ENCODE measurements at places on chromosomes 13 and 19.

DNA sequence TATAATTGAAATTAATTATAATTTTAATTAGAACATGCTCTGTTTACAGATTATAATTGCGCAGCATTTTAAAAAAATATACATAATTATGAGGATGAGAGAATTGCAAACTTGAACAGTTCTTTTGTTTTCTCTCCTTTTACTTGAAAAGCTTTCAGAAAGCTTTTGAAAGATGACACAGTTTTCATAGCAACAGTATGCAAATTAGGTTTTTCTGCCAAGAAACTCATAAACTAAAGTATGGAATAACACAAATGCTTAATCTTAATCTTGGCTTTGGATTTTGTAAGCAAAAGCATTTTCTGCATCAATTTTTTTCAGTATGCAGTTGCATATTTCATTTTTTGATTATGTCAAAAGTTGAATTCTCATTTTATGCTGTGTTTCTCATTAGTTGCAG lies 32.8 kb upstream of the AKAP11 start:
- DNase-seq = no peak

DNA sequence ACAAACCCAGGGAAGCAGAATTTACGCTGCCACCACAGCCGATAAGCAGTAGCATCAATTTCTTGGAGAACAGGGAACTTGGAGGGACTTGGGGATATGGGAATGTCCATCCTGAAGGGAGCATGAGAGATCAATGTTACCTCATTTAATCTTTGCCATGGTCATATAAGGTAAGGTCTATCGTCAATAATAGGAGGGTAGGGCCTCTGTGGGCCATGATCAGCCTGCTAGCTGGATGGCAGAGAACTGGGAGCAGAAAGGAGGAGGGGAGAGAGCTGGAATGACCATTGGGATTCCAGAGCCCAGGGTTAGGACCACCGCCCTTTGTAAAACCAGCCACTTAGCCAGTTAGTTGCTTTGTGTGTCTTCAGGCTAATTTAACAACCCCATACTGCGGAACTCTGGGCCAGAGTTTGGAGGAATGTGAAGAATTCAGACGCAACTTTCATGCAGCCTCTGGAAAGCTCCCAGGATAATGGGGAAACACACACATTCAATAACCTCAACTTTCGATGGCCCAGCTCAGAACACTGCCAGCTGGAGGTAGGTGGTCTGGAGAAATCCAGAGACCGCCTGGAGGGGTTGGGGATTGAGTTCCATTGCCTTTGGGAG lies 40.3 kb downstream of the ZNF557 start:
- no peak for DNase-seq

- peak; percentile 28 for DNase-seq
Measured at GRCh38 chr19:49746206-49746958, 16.7 kb downstream of the TSKS start.

DNA sequence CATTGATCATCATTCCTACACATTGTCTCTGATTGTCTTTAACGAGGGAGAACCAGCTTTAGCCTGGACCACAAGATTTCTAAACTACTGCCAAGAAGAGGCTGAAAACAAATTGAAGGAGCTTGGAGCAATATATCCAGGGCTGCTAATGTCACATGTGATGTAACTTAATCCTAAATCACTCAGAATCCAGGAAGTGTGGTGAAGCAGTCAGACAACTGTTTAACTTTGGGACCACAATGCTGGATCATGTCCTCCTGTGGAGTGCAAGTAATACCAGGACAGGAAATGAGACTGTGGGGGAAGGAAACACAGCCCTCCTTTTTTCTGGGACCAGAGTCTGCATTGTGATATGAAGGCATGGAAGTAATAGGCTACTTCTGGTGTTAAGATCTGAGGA lies 430.2 kb downstream of the KCTD12 start:
- no peak for DNase-seq

- DNase-seq = no peak
Measured at GRCh38 chr19:931860-932647, 6.2 kb downstream of the ARID3A start.

DNA sequence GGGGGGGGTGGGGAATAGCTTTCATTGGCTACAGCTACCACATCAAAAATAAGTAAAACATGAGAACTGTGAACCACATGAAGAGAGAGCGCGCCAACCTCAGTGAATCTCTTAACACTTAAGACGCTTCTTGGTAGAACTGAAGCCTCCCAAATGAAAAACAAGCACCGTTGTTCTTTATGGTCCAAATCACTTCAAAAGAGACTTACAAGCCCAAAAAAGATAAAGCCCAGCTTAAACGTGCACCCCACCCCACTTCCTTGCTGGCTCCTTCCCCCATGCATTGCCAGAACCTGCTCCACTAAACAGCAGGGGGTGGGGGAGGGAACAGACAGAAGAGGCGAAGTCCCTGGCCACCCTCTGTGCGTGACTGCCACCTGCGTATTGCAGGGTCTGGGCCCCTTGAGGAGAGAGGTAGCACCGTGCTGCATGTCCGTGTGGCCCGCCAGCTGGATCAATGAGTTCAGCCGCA lies 479.1 kb downstream of the FOXO1 start:
- no peak for DNase-seq

DNA sequence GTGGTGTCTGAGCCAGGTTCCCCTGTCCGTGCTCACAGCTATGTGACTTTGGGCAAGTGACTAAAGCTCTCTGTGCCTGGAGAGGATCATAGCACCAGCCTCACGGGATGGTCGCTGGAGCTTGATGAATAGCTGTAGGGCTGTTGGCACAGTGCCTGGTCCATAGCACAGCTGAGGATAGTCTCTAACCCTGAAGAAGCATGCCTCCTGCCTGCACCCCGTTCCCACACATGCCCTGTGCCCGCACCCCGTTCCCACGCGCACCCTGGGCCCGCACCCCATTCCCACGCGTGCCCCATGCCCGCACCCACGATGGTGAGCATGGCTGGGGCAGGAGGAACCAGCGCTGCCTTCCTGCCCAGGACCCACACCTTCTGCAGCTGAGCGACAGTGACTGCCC lies 63.7 kb upstream of the F7 start:
- no peak for DNase-seq

Measured in WERI-Rb-1 (cell line).